ENCODE measurements at places on chromosomes 11 and 22.

DNA sequence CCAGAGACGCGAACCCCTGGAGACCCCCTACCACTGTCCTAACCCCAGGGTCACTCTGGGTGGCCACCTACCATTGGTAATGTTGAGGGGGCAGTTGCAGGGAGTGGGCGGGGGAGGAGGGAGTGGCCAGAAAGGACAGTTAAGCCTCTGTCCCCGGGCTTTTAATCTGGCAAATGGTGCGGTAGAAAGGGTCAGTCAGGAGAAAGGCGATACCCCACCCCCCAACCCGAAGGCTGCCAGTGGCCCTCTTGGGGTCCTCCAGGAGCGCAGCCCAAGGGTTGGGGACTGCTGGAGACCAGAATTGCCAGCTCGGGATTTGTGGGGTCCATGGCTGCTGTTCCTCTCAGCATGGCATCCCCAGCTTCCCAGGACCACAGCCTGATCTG lies 742 bp downstream of the P2RY2 start:
- no peak overlapping the region for H3K27ac ChIP-seq
- no peak overlapping the region for H3K4me3 ChIP-seq
- H3K4me1 ChIP-seq = peaks cover 6% of the 10 kb centered on the region

DNA sequence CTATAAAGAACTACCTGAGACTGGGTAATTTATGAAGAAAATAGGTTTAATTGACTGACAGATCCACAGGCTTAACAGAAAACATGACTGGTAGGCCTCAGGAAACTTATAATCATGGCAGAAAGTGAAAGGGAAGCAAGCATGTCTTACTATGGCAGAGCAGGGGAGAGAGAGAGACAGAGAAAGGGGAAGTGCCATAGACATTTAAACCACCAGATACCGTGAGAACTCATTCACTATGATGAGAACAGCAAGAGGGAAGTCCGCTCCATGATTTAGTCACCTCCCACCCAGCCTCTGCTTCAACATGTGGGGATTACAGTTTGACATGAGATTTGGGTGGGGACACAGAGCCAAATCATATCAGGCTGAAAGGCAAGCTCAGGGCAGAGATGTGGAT lies 327.1 kb upstream of the DDI1 start:
- no peaks in the 10 kb centered on the region for H3K36me3 ChIP-seq
- H3K27ac ChIP-seq = no peak overlapping the region
- DNase-seq = no peak
- no peak overlapping the region for H3K4me3 ChIP-seq

DNA sequence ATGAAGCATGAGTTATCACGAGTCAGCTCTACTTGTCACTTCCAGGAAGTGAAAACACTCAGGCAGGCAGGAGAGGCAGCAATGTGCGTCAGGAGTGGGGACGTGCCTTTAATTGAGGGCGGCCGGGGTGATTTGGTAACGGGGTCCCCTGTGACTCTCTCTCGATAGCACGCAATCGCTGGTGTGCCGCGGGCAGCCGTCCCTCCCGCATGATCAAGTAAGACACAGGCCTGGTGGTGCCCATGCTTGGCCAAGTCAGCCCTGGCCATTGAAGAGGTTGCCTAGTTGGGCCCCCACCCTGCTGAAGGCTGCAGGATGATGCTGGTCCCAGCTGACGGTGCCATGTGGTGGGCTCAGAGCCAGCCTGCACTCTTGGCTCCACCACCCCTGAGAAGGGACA lies 29.7 kb downstream of the CACNG2 start:
- H3K27ac ChIP-seq = no peak overlapping the region
- peaks cover 11% of the 10 kb centered on the region for H3K27me3 ChIP-seq
- H3K4me3 ChIP-seq = no peak overlapping the region
- H3K4me1 ChIP-seq = peaks cover 3% of the 10 kb centered on the region

- no peak overlapping the region for H3K4me3 ChIP-seq
- DNase-seq = no peak
- no peaks in the 10 kb centered on the region for H3K4me1 ChIP-seq
- H3K27ac ChIP-seq = no peak overlapping the region
- H3K27me3 ChIP-seq = no peaks in the 10 kb centered on the region
Observed at GRCh38 chr11:126864934-126865333, 135.6 kb downstream of the KIRREL3 start.

DNA sequence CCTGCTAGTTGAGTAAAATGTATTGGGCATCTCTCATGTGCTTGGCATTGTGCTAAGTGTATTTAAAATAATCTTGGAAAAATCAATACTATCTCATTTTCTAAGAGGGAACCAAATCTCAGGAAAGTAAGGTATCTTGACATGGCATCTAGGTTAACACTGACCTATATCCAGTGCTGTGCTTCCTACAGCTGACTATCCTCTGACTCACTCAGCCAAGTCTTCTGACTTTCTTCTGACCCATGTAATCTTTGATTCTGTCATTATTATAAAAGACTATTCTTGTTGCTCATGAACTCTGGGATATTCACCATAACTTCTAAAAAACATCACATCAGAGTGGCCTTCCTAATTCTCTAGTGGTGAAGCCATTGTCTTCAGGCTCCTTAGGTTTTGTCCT lies 304.1 kb upstream of the TENM4 start:
- H3K4me1 ChIP-seq = no peaks in the 10 kb centered on the region
- no peak overlapping the region for H3K4me3 ChIP-seq
- no peak overlapping the region for H3K27ac ChIP-seq
- no peaks in the 10 kb centered on the region for H3K36me3 ChIP-seq
- H3K27me3 ChIP-seq = no peaks in the 10 kb centered on the region
- no peak for DNase-seq

GRCh38 chr11:76685831-76686230 lies 15.3 kb upstream of the LRRC32 start:
- H3K27me3 ChIP-seq = peaks cover 26% of the 10 kb centered on the region
- no peaks in the 10 kb centered on the region for H3K36me3 ChIP-seq
- peaks cover 23% of the 10 kb centered on the region for H3K4me1 ChIP-seq
- peak overlapping the region; percentile 47 for H3K4me3 ChIP-seq
- H3K27ac ChIP-seq = peak overlapping the region; percentile 88

DNA sequence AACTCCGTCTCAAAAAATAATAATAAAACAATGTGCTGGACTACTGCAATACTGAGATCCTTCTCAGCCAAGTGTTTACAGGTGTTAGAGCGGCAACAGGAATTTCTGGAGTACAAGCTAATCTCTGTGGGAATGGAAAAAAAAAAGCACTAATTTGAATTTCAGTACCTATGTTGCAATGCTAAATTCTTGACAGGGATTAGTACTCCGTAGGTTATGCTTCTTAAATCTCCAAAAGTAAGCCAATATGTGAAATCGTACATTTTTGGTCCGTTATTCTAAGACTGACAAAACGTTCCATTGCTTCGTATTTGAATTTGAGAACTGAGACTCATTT lies 1.1 kb downstream of the ATL3 start:
- H3K4me1 ChIP-seq = peaks cover 49% of the 10 kb centered on the region
- peaks cover 11% of the 10 kb centered on the region for H3K27me3 ChIP-seq
- no peak for DNase-seq
- peak overlapping the region; percentile 78 for H3K4me3 ChIP-seq
- H3K27ac ChIP-seq = peak overlapping the region; percentile 88

All from activated naive CD4-positive, alpha-beta T cell treated with anti-CD3 and anti-CD28 coated beads, Interleukin-2, amount 10 ng/mL, durations not matched to agents 7 days and 5 days (primary cell).